ENCODE measurements at places on chromosomes 3 and 15.

- no peak for DNase-seq
Observed at GRCh38 chr3:112046599-112046998, 12.1 kb downstream of the TMPRSS7 start.

DNA sequence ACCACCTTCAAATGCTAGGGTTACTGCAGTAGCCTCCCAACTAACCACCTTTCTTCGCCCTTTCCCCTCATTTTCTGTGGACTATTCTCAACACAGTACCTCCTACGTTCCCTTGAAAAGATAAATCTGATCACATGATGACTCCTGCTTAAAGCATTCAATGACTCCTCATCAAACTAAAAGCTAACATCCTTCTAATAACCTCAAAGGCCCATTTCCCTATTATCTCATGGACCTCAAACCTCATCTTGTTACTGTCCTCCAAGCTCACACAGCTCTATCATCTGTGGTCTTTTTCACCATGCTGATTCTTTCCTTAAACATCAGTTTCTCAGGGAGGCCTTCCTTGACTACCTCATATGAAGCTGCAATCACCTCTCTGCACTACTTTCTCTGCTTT lies 29.6 kb downstream of the GADL1 start:
- DNase-seq, result no peak

DNA sequence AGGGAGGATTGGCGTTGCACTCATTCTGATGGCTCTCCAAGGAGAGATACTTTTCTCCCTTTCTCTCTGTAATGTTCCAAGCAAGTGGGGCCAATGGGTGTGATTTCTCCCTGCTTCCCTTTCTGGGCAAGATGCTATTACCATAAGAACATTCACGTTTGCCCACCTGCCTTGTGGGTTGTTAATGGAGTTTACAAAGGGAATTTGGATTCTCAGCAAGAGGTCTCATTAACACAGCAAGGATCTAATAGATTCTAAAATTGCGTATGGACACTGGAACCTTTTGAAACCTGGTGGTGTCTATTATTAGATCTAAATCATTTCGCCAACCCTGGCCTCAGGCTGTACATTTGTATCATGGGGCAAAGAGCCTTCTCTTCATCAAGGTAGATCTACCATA lies 74.1 kb downstream of the SLCO3A1 start:
- no peak for DNase-seq

DNA sequence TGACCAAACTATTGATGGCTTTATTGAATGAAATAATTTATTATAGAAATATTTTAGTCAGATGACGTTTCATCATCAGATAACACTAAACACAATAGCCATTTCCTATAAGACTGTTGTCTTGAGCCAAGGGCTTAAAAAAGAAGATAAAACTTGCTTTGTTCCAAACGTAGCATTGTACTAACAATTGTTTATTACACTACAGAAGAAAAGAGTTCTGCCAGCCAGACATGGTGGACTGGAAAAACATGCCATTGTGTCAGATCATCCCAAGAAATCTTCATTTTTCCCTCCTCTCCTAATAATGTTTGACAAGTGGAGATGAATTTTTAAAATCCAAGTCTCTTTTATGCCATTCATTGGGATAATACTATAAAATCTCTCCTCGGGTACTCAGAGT lies 203.3 kb downstream of the CDIN1 start:
- DNase-seq, result no peak

- DNase-seq, result no peak
Observed at GRCh38 chr3:19739504-19739903, 194.5 kb downstream of the EFHB start.

- no peak for DNase-seq
Observed at GRCh38 chr15:38888701-38889221, 324.1 kb upstream of the RASGRP1 start.

DNA sequence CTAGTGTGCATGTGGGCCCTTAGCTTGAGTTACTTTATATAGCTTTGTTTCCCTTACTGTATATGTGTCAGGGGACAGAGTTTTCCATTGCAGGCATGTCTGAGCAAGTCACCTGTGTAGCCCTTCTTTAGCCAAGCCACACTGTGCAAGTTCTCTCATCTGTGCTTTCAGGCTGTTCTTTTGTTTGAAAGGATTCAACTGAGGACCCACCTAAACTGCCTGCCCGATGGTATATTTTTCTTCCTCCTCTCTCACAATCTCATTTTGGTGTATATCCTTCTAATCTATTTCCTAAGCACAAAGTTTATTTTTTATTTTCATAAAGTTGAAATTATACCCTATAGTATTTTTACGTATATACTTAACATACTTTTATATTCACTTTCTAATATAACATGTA lies 260.1 kb upstream of the ARL6 start:
- no peak for DNase-seq

DNA sequence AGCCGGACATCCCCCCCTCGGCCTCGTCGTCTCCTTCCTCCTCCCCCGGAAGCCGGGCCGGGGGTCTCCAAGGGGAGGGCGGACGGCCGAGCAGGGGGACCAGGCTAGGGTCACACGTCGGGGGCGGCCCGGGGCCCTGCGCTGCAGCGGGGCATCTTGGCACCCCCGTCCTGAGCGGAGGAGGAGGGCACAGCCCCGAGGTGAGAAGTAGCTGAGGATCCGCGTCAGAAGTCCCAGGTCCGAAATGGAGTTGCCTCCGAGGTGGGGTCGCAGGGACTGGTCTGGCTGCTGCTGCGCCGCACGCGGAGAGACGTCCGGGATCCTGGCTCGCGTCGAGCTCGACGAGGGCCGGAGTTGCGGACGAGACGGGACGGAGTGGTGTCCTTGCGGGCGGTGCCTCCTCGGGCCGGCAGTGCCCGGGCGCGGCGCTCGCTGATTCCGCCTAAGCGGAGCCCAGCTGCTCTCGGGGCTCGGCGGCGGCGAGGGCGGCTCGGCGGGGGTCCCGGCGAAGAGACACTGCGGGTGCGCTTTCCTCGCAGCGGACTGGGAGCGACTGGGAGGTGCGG lies at the start of gene ADCY5:
TSS of gene ADCY5 (minus strand) at position 555 of the 566 bp plus-strand sequence. CDS start at position 10, 545 bp downstream.
- no peak for DNase-seq

GRCh38 chr15:44788748-44789147 lies 52.4 kb downstream of the TRIM69 start:
- DNase-seq, result no peak

DNA sequence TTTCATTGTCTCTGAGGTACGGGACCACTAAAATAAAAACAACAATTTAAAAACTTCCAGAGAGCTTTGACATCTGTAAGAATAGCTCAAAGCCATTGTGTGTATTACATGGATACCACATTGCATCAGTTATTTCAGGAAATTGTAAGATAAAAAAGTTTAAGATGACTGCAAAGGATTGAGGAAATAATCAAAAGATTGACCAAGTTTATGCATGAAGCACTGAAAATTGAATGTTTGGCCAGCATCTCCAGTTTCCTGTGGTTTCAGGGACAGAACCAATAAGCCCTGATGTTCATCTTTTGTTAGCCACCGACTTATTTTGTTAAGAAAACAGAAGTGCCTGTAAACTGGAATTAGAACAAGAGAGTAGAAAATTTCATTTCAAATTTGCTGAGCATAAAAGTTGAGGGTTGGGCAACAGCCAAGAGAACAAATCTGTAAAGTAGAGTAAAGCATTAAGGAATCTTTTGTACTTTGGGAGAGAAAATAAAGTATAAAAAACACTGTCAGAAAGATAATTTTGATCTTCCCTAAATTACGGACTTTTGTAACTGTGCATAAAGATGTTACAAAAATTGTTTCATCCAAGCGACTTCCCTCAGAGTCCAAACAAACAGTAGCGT lies 211.5 kb upstream of the P2RY1 start:
- no peak for DNase-seq

DNA sequence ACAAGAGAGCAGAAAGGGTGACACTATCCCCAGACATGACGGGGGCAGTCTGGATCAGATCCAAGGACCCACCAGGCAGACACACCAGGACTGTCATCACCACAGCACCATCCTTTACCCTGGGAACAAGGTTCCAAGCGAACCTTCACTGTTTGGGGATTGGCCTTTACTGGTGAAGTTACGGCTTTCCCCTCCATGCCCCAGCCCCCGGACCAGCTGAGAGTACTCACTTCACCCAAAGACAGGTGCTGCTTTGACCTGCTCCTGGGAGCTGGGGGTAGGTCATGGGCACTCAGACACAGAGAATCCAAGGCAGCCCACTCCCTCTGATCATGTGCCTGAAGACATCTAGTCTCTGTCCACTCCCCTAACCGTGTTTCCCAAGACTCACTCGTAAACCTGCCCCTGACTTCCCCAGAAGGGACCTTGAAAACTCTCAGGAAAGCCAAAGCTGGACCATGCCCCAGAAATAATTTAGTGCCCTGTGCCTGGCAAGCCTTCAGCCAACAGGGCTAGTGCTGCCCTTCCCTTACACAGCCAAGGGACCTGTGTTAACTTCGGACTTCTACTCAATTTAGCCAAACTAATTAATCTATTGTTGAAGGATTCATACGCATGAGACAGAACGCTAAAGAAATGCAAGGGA lies 2.8 kb downstream of the RRP9 start:
- DNase-seq, result no peak

GRCh38 chr15:90029024-90029423 lies 27.9 kb downstream of the ZNF710 start:
- no peak for DNase-seq

GRCh38 chr3:123385981-123386380 lies 62.9 kb downstream of the ADCY5 start:
- DNase-seq, result no peak

GRCh38 chr3:167898091-167898490 lies 162.6 kb downstream of the SERPINI1 start:
- DNase-seq, result no peak

DNA sequence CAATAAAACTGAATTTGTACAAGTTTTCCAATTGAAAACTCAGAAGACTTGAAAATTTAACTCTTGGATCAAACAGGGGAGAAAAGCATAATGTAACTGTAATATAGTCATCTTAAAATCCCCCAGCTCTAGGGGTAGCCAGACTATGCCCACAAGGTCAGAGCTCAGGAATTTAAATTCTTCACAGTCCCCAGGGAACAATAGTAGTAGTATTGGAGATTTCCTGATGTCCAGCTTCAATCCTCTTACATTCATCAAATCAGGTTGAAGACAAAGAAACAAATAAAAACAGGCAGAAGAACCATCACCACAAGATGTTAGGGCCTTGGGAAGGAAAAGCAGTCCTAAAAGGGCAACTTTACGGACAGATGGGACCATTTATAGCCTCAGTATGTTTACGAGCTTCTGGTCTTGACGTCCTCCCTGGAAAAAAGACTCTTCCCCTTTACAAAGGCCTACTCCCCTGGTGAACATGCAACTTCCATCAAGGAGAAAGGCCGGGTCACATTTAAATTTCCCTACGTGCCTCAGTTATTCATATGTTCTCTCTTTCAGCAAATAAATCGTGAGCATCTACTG lies 96.8 kb downstream of the PLCH1 start:
- no peak for DNase-seq

GRCh38 chr3:28347374-28348264 lies 902 bp upstream of the ZCWPW2 start:
- no peak for DNase-seq

DNA sequence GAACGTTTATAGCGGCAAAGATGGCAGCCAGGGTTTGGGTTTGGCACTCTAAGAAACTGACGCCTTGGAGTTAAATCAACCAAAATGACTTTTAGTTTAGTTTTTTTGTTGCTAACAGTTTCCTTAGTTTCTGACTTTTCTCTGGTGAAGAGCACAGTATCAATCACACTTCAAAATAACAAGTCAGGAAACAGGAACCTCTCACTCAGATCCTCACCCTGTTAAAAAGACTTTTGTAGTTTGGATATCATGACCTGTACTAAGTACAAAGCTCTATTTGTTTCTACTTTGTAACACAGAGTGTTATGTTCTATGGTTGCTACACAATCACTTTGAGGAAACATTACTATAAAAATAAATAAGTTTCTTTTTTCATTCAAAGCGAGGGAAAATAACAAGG lies 51.1 kb downstream of the ATP10A start:
- no peak for DNase-seq

- no peak for DNase-seq
Observed at GRCh38 chr3:94311651-94312050, 248.8 kb downstream of the NSUN3 start.

DNA sequence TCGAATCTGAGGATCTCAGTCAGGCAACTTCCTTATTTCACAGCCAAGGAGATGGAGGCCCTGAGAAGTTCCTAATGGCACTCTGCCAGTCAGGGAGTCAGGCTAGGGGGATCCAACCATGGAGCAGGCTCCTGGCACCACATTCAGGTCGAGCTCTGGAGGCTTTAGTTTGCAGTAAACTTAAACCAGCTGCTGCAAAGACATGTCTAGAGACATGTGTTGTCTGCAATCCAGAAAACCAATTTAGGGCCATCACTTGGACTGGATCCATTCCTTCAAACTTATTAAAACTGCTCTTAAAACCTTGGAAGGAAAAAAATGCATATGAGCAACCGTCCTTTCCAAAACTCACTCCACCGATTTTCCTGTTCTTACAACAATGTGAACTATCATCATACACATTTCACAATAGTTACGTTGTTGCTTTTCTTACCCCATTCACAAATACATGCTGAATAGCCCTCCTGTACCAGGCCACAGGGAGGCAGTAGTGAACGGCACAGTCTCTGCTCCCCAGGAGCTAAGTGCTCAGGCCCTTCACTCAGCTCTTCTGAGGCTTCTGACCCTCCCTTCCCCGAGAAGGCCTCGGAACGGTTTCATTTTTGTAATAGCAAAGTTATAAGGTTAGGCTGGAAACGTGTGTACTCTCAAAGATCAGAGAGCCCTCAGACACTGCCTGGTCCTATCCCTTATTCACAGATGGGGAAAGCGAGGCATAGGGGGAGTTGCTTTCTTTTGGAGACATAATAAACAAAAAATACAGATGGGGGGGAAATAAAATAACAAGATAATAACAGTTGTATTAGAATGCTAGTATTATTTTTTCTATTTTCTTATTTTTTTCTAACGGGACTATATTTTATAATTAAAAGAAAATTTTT lies 20.1 kb downstream of the RFT1 start:
- DNase-seq, result peak; percentile 95

- DNase-seq, result no peak
Observed at GRCh38 chr3:175224051-175224450, 364.9 kb downstream of the NAALADL2 start.

GRCh38 chr15:88834211-88834812 lies 31.1 kb downstream of the ACAN start:
- peak; percentile 45 for DNase-seq

- DNase-seq, result no peak
Observed at GRCh38 chr3:183213415-183214276, 39.4 kb upstream of the B3GNT5 start.

GRCh38 chr3:46913644-46914043 lies 36.1 kb downstream of the PTH1R start:
- DNase-seq, result no peak
